ENCODE measurements at places on chromosomes 2 and 18.

- DNase-seq = no peak
Observed at GRCh38 chr2:225597911-225598310, 198.4 kb downstream of the NYAP2 start.

GRCh38 chr2:232368311-232368731, 10.2 kb upstream of the ALPP start:
- no peak for DNase-seq

- no peak for DNase-seq
Observed at GRCh38 chr2:229081411-229081810, 189.7 kb downstream of the PID1 start.

DNA sequence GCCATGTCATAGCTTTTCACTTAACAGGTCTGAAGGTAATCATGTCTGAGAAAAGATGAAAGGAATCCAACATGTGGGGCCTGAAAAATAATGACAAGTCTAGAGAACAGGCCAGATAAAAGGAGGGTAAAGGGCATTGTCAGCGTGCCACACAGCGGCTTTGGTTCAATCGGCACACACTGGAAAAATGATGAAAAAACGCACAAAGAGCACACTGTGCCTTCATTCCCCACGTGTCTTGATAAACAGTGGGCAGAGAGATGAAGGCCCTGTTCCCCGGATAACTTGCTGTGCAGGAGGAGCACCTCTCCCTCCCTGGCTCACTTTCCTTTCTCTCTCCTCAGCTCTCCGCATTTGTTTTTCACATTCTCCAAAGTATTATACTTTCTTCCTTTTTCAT, 766.3 kb downstream of the TDRD15 start:
- DNase-seq = no peak

GRCh38 chr18:35479911-35480586, 17.7 kb downstream of the INO80C start:
- no peak for DNase-seq

DNA sequence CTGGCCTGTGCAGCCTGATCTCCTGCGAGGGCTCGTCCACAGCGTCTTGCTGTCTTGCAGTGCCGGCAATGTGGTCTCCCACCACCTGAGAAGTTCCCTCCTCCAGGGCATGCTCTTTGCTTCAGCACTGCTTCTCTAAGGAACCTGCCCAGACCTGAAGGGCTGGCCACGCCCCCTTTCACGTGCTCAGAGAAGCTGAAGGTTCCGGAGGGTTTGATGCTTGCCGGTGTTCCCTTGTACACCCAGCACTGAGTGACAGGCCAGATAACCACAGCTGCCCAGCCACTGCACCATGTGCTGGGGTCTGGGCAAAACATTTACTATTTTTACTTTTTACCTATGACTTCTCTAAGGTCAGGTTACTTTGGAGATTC, 1.7 kb upstream of the POLR2D start:
- peak; percentile 18 for DNase-seq

DNA sequence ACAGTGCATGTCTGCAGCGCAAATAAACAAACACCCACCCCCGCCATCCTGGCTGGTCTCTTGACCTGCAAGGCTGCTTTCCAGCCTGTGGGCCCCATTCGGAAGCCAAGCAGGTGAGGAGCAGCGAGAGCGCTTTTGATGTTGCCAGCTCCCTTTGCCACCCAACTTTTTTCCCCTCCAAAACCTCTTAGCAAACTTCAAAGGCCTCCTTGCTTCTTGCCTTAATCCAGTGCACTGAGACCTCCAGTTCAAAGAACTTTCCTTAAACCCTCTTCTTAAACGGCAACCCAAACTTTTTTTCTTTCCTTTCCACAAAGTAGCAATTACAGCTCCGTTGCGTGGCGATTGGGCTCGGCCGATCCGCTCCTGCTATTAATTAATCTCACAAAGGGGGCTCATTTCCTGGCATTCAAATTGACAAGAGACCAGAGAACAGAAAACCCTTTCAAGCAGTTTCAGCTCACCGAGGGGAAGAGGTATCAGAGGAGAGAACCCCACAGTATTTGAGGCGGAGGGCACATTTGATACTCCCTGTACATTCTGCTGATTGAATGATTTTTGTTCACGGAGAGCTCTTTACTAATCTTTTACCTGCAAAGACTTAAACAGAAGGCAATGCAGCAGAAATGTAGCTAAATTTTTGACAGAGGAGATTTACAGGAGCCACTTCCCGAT, 531.4 kb downstream of the TMEM182 start:
- DNase-seq = no peak

DNA sequence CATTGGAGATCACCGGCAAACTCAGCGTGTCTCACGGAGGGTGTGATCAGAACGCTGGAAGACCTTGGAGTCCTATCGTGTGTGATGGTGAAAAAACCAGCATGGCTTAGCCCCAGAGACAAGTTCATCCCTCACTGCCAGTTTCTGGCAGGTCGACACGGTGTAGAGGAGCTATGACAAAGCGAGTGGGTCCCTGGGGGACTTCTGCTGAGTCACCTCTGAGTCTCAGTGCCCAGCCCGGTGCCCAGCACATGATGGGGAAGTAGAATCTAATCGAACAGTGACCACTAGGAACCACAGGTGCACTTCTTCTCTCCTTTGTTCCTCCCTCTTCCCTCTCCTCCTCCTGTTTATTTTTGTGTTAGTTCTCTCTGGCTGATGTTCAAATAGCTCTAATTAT, 45.9 kb upstream of the KCNF1 start:
- no peak for DNase-seq

DNA sequence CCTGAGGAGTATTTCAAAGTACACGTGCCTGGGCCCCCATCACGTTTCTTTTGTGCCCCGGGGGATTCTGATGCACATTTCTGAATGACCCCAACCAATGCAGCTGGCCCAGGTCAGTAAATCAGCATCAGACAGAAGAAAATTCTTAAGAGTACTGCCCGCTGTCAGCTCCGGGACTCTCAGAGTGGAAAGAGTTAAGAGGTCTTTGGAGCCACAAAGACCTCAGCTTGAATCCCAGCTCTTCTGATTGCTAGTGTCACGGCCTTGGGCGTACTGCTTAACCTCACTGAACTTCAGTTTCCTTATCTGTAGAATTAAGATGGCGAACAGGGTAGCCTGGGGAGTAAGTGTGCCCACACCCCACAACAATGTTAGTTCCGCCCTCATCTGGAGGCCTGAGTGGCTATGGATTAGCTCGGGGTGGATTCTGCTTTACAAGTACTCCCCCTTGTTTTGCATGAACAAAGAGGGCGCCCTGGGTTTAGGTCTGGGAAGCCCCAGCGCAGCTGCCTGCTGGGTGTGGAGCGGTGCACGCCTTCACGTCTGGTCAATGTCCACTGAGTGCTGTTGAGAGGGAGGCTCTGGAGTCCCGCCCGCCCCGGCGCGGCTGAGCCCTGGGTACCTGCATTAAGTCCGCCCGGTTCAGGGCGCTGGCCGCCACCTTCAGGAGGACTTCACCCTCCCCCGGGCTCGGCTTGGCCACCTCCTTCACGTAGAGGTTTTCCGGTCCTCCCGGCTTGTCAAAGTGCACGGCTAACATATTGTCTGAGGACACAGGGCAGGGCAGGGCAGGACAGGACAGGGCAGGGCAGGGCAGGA, 858 bp downstream of the TP53I3 start:
- peak; percentile 0 for DNase-seq

- DNase-seq = no peak
Observed at GRCh38 chr2:166088634-166089033, 39.2 kb downstream of the SCN1A start.

- no peak for DNase-seq
Observed at GRCh38 chr18:11042247-11042646, 107.1 kb downstream of the PIEZO2 start.

All from stimulated activated CD4-positive, alpha-beta T cell treated with anti-CD3 and anti-CD28 coated beads, Interleukin-1b, Interleukin-23, amount 100 ng/mL, for 1 hour (primary cell).